Karpas-422 (cell line): ENCODE measurements at places on chromosomes 4 and X. TPM values are rescaled to one million over a fixed set of nuclear protein-coding genes. Genes with fewer than 3 reads are reported as not detected.

Gene RPA4
- total RNA-seq = not detected in 2 replicates

DNA sequence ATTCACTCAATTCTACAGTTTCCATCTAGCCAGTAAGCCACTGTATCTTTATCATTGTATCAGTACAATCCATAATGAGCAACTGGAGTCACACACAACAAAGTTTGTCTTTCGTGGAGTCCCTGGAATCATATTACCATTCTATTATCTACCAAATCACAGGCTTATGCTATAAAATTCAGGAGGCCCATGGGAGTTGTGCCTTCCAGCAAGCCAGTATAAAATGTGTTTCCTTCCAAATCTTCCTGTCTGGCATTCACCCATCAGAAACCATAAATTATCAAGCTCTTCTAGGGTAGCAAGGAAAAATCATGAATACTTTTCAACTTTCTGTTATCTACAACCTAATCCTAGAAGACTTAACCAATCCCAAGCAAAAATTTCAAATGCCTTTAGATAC lies 1383.3 kb upstream of the PCDH7 start:
- DNase-seq = no peak

- DNase-seq = no peak
Observed at GRCh38 chr4:38364383-38364963, 299.5 kb upstream of the KLF3 start.

DNA sequence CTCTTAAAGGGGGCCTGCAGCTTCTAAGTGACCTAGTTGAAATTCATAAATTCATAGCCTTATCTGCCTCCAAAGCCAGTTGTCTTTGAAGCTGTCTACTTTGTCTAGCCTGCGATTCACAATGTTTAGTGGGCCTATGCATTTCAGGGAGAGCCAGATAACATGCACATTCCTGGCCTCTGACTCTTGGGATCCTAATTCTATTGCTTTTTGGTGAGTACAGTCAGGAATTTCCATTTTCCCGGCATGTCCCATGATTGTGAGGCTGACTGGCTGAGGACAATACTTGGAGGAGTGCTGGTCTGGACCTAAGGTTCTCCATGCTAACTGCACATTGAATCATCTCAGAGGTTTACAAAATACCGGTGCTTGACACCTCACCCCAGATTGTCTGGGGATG lies 155.0 kb downstream of the MSL3 start:
- DNase-seq = no peak

DNA sequence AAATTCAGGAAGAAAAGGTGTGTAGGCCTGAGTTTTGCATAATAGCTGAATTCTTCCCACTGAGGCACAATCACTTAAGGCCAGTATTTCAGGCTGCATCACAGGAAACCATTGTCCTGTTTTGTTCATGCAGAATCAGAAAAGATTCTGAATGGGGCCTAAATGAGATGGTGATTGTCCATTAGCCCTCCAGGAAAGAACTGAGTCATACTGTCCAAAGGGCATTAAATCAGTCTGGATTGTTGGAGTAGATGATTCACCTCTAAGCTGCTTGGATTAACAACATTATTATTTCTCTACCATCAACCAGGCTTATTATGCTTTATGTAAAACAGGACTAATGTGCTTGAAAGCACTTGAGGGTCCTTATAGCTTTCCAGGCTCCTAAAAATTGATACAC lies 36.2 kb downstream of the CT47B1 start:
- no peak for DNase-seq

Gene CNKSR2
- not detected in 2 replicates for total RNA-seq

Gene CENPE
- 16.8 and 30.7 TPM in 2 replicates for total RNA-seq
